ENCODE measurements at places on chromosomes 11 and 22. TPM values are rescaled to one million over a fixed set of nuclear protein-coding genes. Genes with fewer than 3 reads are reported as not detected.

The MCHR1 gene
- 1.7 TPM for total RNA-seq

The CLMP gene
- total RNA-seq = 56.1 TPM

The LRRC10B gene
- total RNA-seq = not detected

The ART5 gene
- total RNA-seq = not detected

The MMP11 gene
- total RNA-seq = 1.4 TPM

The CBLIF gene
- not detected for total RNA-seq

The C11orf52 gene
- 0.28 TPM for total RNA-seq

DNA sequence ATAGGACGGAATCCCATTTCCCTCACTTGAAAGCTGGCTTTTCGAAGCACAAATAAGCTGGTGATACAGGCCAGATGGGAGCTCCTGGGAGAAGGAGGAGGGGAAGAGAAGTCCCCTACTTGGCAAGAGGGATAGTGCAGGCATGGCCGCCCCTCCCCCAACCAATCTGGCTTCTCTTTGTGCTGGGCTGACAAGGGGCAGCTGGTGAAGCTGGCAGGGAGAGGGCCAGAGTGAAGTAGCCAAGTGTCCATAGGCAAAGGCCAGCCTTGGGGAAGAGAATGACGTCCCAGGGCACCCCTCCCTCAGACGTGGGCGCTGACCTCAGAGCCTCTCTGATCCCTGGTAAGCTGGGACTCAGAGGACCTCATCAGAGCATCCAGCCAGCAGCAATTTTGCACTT is 78.7 kb upstream of the GRAMD1B start:
- DNase-seq = no peak

DNA sequence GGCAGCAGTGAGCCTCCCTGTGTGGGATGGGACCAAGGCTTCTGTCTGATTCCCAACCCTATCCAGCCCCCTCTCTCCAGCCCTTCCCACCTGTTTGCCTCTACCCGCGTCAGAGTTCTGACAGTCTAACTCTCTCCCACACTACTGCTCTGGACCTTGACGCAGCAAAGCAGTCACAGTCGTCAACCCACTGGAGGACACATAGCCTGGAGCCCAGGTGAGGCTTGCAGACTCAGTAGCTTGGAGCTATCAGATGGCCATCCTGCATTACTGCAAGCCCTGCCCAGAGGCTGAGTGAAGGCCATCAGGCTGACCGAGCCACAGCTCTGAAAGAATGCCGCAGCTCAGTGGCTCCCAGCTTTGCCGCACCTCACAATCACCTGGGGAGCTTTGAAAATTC is 3.7 kb downstream of the OAF start:
- DNase-seq = no peak

GRCh38 chr22:24089951-24090350 is 78.8 kb downstream of the CABIN1 start:
- DNase-seq = no peak

GRCh38 chr22:43897751-43898261 is 6.0 kb upstream of the PNPLA5 start:
- peak; percentile 87 for DNase-seq

DNA sequence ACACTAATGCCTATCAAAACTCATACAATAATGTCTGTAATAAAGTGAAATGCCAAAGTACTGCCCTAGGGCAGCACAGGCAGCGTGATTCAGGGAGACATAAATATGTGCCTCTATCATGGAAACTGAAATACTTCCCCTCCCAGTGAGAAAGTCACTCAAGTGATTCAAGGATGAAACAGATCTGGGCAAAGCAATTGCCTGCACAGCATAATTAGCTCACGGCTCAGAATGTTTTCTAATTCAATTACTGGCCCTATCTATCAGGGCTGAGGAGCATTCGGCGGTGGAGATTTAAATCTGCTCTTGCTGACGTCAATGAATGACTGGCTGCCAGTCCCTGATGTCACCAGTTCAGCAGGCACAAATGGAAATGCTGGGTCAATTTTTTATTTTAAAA is 27.7 kb upstream of the PPP2R1B start:
- peak; percentile 47 for DNase-seq

DNA sequence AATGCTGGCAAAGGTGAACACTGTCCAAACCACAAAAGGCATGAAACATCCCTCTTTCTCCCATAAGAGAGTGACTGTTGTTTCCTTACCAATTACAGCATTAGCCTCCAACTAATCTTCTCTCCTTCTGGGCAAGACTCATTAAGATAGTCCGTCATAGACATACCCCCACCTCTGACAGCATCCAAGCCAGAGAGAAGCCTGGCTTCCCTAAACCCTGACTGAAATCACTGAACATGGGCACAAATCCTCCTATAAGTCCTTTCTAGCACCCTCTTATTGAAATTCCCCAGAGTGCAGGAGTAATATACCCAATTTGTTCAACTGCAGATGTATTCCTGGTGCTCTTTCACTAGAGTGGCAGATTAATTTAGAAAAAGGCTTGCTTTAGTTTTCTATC is 1.7 kb upstream of the RNASEH2C start:
- no peak for DNase-seq

- DNase-seq = no peak
Observed at GRCh38 chr11:74097686-74098237, 73.0 kb downstream of the C2CD3 start.

DNA sequence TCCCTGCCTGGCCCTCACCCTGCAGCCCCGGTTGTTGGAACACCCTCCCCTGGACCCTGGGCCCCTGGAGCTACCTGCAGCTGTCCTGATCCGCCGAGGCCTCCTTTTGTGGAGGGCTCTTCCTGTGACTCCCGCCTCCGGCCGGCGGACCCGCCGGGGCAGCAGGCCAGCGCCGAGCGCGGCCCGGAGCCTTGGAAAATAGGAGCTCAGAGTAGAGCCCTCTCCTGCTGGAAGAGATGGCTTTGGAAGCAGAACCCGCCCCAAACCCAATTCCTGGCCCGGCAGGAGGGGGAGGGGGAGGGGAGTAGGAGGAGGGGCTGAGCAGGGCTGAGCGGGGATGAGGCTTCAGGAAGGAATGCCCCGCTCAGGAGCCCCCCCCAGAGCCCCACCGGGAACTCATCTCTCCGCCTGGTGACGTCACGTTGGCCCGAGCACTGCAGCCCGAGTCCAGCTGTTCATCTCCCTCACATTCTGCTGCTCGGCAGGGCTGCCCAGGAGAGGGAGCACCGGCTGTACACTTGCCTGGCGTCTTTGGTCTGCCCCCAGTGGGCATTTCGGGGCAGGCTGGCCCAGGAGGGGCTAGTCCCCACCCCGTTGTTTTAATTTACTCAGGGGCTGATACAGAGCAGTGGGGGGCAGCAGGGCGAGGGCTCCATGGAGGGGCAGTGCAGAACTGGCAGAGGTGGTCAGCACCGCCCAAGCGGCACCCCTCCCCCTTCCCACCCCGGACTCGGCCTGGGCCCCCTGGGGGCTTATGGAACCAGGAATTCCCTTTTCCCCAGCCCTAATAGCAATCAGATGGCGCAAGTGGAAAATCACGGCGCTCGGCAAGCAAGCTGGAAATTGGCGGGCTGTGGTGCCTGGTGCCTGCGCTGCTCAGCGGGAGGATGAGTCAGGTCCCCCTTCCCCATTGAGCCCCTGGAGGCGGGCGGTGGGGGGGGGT is at the start of gene MRGPRF:
Gene MRGPRF (minus strand): TSS at position 238 of the 943 bp plus-strand sequence. CDS start 3,345 bp downstream, outside the sequence.
- DNase-seq = peak; percentile 91

DNA sequence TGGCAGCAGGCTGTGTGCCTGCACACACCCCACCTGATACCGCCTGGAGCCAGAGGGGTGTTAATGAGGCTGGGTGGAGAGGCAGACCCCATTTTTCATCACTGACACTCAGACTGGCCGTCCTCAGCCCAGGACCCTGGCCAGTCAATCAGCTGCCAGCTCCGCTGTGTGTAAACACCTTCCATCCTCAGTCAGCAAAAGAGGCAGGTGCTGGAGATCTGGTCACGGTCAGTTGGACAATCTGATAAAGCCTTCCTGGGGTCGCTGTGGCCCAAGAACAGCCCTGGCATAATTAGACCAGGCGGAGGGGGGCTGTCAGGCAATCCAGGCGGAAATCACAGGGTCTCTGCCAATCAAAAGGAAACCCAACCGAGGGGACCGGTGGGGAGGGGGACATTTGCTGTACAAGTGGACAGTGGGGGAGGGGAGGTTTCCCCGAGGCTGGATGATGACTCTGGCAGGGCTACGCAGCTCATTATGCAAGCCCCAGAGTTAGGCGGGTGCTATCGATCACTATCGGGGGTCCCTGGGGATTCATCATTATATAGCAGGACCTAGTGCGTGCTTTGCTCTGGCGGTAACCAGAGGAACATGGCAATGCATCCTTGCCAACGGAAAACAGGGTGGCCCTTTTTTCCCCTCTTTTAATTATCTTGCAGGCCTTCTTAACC is 72.9 kb downstream of the ABTB2 start:
- no peak for DNase-seq

DNA sequence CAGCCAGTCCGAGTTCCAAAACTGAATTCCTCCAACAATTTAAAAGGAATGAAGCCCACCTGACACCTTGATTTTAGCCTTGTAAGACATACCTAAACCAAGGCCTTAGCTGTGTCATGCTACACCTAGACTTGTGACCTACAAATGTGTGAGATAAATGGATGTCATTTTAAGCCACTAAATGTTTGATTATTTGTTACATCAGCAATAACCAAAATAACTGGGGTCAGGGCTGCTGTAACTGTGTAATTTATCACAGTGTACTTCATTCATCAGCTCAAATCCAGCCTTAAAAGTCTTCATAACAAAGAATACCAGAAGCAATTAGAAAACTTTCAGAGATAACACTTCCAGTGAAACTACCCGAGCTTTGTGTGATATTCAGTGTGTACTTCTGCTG is 673.0 kb upstream of the ANO3 start:
- no peak for DNase-seq
